Brain (organoid and tissue), 16 donors: ENCODE measurements at places on chromosomes 13 and 19. TPM values are rescaled to one million over a fixed set of nuclear protein-coding genes. Genes with fewer than 3 reads are reported as not detected.

The FTL gene
- polyA plus RNA-seq: 3,022 TPM

GRCh38 chr19:55777528-55777927, 8.6 kb downstream of the RFPL4AL1 start:
- no peak for DNase-seq

The LRRC63 gene
- not detected for polyA plus RNA-seq

- DNase-seq: no peak
These were observed 12.9 kb downstream of the ZNF507 start for GRCh38 chr19:32358321-32358720.

The RAP2A gene
- polyA plus RNA-seq: 15.3 TPM

- DNase-seq: no peak
These were observed 179.3 kb downstream of the ZIC5 start for GRCh38 chr13:99792079-99792921.

DNA sequence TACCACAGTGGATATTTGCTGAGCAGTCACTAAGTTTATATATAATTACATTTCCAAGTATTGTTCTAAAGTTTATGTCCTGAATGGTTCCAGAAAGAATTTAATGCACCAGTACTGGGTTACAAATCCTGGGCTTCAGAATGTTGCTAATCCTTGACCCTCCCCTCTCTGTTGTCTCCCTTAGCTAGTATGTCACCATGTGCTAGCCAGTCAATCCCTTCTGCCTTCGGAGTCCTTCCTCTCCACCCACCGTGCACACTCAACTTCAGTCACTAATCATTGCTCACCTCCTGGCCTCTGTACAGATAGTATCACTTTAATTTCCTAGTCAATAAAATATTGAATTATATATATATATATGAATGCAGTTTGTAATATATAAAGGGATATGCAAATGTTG, 7.5 kb downstream of the FAM124A start:
- DNase-seq: no peak

GRCh38 chr19:41932259-41932719, 4.0 kb upstream of the ERFL start:
- no peak for DNase-seq

DNA sequence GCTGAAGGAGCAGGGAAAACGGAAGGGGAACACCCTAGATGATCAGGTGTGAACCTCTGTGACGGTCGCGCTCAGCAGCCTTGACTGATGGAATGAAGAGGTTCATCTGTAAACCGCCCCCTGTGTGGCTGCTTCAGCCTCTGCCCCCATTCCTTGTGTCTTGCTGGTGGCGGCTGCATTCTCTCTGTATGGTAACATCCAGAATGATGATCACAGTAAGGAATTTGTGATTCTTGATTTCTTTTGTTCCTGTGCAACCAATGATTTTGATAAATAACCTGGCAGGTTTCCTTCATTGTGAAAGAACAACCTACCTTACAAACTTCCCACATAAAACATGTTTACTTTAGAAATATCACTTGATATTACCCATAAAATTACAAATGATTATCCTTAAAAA, 118.7 kb upstream of the MCF2L start:
- no peak for DNase-seq

The IZUMO4 gene
- polyA plus RNA-seq: 11.8 TPM

The FFAR3 gene
- not detected for polyA plus RNA-seq

DNA sequence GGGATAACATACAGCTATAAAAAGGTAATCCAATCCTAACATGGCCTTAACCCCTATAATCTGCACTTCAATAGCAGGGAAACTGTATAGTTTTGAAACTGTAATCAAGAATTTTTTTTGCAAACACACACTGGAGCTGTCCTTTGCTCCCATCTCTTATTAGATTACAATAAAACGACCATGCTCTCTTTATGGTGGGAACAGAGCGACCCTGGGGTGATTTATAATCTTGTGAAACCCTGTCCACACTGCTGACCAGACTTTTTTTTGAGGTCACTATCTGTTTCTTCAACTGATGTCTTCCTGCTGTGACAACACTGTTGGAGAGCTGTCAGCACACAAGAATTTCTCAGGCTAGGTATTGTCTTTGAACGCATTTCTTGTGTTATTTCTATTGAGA, 35.3 kb downstream of the DACH1 start:
- peak; percentile 78 for DNase-seq

- DNase-seq: no peak
These were observed 25.0 kb downstream of the LAMP1 start for GRCh38 chr13:113322043-113322461.

The ABCC4 gene
- 3.2 TPM for polyA plus RNA-seq

DNA sequence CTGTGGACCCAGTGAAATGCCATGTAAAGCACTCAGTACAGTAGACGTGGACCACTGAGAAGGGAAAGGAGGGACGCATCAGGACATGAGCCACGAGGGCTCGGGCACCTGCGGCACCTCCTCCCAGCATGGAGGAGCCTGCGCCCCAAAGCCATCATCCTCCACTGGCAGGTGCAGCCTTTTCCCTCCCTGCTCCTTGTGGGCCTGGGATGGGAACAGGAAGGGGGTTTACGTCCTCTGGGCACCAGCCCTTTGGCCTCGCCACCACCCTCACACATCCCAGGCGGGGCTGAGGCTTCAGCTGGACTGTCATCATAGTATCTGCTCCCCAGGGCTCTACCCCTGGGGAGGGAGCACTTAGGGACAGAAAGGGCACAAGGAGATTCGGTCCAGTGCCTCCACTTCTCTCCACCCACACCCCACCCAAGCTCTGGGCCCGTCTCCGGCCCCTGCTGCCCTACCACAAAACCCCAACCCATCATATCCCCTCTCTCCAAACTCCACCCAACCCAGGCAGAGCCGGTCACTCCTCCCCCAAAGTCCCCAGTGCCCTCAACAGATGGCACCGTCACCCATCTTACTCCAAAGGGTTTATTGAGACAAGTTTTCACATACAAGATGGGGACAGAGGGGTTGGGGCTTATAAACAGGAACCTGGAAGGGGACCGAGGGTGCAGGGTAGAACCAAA, 2.2 kb upstream of the PRKD2 start:
- no peak for DNase-seq

DNA sequence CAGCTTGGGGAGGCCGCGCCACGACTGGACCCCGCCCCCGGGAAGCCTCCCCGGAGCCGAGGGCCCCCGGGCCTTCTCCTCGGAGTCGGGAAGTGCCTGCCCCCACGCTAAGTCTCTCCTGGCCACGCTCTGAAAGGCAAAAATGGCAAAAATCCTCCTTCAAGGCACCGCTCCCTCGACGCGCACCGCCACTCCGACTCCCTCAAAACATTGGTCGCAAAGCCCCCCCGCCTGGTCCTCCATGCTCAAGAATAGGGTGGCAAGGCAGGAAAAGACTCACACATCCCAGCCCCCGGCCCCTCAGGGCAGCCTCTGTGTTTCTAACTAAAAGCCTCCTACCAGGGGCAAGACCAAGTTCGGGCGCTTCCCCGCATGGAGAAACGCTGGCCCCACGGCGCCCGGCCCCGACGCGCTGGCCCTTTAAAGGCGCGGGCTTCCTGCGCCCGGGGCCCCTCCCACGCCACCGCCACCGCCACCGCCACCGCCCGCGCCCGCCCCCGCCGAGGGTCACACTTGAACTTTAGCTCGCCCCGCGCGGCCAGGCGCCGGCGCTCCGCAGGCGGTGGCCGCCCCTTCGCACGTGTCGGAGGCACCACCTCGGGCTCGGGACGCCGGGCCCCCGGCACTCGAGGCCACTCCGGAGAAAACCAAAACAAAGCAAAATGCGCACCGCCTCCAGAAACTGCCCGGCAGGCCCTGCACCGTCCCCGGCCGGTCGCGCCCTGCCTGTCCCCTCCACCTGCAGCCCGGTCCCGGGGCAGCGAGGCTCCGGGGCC, 1.9 kb downstream of the FOXO1 start:
- DNase-seq: peak; percentile 41

DNA sequence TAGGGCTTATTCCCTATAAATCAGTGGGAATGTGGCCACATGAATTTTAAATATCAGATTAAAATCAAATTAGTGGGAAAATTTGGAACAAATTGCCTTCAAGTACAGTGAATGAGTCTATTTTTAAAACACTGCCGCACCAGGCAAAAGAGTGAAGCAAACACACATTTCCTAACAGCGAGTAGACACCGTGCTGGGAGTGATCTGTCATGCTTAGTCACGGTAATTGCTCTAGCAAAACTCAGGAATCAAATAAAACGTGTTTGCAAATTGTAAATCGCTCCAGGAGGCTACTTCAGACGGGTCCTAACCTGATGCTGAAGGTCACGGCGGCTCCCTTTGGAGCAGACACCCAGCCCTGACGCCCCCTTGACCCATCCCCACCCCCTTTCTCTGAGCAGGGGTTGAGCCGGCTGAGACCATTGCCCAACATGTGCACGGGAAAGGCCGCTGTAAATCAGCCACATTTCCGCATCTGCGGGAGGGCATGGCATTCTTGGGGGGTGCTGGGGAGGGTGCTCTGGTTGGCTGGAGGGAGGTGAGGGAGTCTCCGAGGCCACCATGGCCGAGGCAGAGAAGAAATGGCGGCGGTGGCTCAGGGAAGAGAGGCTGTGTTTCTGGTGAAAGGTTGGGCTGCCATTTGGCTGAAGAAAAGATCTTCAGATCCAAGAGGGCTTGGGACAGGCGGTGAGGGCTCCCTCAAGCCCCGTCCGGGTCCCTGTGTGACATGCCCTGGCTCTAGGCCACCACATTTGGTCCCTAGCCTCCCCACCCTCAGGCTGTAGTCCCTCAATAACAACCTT, 8.9 kb downstream of the CEBPA start:
- peak; percentile 60 for DNase-seq

- DNase-seq: peak; percentile 27
These were observed 3.5 kb downstream of the KCNN4 start for GRCh38 chr19:43777163-43777695.

- no peak for DNase-seq
These were observed 587.9 kb downstream of the LMO7 start for GRCh38 chr13:76223999-76224398.

DNA sequence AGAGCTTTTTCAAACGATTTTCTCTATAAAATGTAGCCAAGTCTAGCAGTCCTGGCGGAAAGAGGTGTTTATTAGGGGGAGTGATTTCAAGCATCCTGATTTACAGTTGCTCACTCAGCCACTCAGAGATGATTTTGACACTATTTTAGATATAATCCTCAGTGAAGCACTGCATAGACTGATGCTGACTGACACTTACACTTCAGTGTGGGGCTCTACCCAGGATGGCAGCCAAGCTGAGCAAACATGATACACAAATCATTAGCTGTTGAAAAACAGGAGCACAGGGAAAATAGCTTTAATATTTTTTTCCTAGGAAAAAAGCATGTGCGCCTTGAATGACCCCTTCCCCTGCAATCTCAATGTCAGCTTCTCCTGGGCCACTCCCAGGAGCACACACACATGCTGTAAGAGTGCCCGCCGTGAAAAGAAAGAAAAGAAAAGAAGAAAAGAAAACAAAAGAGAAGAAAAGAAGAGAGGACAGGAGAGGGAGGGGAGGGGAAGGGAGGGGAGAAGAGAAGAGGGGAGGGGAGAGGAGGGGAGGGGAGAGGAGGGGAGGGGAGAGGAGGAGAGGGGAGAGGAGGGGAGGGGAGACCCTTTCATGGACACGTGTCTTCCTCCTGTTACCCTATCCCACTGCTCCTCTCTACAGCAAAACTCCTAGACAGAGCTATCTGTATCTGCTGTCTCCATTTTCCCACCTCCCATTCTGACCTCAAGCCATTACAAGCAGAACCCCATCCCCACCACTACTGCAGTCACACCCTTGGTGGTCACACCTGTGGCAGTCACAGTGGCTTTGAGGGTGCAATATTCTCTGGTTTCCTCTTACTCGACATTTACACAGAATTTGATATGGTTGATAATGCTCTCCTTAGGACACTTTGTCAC, 36.4 kb downstream of the RCBTB2 start:
- DNase-seq: no peak
